ENCODE measurements at places on chromosomes 4 and X.

DNA sequence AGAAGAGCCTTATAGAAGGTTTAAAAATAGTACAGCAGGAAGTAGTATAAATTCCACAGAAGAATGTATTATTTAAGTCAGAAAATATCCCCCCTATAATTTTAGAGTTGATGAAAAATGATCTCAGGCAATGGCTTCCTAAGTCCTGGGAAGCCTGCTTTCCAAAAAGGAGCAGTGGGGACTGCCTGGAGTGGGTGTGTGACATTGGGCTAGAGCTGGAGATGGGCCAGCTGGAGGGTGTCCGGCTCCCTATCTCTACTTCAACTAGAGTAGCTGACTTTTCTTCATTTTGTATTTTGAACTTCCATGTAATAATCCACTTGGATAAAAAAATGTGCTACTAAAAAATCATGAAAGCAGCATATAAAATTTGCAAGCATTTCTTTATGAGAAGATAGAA is 253.9 kb downstream of the ANK2 start:
- no peaks in the 10 kb centered on the region for H3K27me3 ChIP-seq
- no peak overlapping the region for H3K27ac ChIP-seq
- H3K36me3 ChIP-seq: no peaks in the 10 kb centered on the region
- H3K4me3 ChIP-seq: no peak overlapping the region
- peak; percentile 59 for DNase-seq

DNA sequence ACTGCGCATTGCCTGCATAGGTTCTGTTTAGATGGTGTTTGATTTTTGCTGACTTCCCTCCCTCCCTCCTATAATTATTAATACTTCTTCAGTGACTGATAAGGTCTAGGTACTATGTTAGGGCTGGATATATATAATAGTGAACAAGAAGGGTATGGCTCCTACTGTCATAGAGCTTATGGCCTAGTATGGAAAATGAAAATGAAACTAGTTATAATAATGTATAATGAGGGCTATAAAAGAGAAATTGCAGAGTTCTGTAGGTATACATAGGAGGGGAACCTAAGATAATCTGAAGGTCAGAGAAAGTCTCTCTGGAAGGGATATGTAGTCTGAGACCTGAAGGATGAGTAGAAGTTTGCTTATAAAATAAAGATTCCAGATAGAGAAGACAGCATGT is 102.1 kb downstream of the DCK start:
- no peak for DNase-seq
- no peak overlapping the region for H3K4me3 ChIP-seq
- no peaks in the 10 kb centered on the region for H3K27me3 ChIP-seq
- no peaks in the 10 kb centered on the region for H3K36me3 ChIP-seq
- H3K27ac ChIP-seq: no peak overlapping the region
- no peaks in the 10 kb centered on the region for H3K4me1 ChIP-seq

DNA sequence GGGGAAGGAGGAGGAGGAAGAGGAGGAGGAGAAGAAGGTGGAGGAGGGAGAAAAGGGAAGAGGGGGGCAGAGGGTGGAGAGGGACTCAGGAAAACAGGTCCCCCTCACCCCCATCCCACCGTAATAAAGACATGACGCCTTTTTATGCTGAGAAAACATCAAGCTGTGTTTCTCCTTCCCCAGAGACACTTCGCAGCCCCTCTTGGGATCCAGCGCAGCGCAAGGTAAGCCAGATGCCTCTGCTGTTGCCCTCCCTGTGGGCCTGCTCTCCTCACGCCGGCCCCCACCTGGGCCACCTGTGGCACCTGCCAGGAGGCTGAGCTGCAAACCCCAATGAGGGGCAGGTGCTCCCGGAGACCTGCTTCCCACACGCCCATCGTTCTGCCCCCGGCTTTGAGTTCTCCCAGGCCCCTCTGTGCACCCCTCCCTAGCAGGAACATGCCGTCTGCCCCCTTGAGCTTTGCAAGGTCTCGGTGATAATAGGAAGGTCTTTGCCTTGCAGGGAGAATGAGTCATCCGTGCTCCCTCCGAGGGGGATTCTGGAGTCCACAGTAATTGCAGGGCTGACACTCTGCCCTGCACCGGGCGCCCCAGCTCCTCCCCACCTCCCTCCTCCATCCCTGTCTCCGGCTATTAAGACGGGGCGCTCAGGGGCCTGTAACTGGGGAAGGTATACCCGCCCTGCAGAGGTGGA is 45.3 kb upstream of the SHOX start:
- H3K27ac ChIP-seq: no peak overlapping the region
- H3K4me3 ChIP-seq: no peak overlapping the region
- no peaks in the 10 kb centered on the region for H3K27me3 ChIP-seq
- H3K36me3 ChIP-seq: no peaks in the 10 kb centered on the region
- H3K4me1 ChIP-seq: no peaks in the 10 kb centered on the region
- no peak for DNase-seq

DNA sequence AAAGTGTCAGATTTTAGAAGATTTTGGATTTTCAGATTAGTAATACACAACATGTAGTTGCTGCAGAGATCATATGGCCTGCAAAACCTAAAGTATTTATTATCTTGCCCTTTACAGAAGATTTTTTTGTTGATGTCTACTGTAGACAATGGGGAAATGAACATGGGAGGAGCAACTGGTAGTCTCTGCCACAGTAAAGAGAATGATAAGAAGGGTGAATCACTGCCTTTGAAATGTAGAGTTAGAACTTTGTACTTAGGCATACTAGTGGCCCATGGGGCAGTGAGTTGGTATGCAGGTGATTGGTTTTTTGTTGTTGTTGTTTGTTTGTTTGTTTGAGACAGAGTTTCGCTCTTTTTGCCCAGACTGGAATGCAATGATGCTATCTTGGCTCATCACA is 50.1 kb downstream of the GAB1 start:
- peaks cover 63% of the 10 kb centered on the region for H3K4me1 ChIP-seq
- H3K36me3 ChIP-seq: no peaks in the 10 kb centered on the region
- DNase-seq: no peak
- H3K27me3 ChIP-seq: no peaks in the 10 kb centered on the region
- no peak overlapping the region for H3K4me3 ChIP-seq

GRCh38 chr4:70700712-70701111 is 12.4 kb downstream of the UTP3 start:
- H3K27ac ChIP-seq: no peak overlapping the region
- DNase-seq: no peak
- no peaks in the 10 kb centered on the region for H3K27me3 ChIP-seq
- H3K36me3 ChIP-seq: no peaks in the 10 kb centered on the region
- no peak overlapping the region for H3K4me3 ChIP-seq

- H3K27ac ChIP-seq: peak overlapping the region; percentile 70
- no peak overlapping the region for H3K4me3 ChIP-seq
- no peaks in the 10 kb centered on the region for H3K27me3 ChIP-seq
- peaks cover 7% of the 10 kb centered on the region for H3K4me1 ChIP-seq
- H3K36me3 ChIP-seq: no peaks in the 10 kb centered on the region
Observed at GRCh38 chr4:104751468-104751867, 256.8 kb upstream of the CXXC4 start.

DNA sequence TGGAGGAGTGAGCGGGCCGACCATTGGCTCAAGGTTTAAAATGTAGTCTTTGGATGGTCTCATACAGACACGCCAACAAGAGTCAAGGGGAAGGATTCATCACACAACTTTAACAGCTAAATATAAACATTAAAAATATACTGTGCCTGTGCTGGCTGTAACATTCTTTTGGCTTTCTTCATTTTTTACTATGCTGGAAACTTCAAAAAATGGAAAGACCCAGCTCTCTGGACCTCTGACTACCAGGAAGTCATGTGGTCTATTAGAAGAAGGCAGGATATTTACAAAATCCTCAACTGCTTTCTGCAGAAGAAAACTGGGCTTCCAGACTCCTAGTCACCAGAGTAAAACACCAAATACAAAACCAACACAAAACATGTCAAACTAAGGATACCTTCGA is 49.8 kb upstream of the KLF3 start:
- H3K4me3 ChIP-seq: no peak overlapping the region
- H3K36me3 ChIP-seq: no peaks in the 10 kb centered on the region
- H3K27ac ChIP-seq: no peak overlapping the region
- no peaks in the 10 kb centered on the region for H3K27me3 ChIP-seq

DNA sequence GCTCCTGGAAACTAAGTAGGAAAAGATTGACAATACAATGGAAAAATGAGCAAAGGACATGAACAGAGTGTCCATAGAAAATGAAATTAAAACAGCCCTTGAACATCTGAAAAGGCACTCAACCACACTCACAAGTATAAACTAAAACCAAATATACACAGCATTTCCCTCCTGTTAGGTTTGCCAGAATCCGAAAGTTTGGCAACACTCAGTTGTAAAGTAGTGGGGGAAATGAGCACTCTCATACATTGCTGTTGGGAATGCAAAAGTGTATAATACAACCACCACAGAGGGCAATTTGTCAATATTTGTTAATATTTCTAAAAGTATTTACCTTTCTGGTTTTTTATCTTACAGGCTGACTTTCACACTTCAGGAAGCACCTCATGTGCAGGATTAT is 84.2 kb upstream of the TMEM164 start:
- DNase-seq: no peak
- H3K27ac ChIP-seq: no peak overlapping the region
- no peaks in the 10 kb centered on the region for H3K27me3 ChIP-seq
- H3K4me3 ChIP-seq: no peak overlapping the region

DNA sequence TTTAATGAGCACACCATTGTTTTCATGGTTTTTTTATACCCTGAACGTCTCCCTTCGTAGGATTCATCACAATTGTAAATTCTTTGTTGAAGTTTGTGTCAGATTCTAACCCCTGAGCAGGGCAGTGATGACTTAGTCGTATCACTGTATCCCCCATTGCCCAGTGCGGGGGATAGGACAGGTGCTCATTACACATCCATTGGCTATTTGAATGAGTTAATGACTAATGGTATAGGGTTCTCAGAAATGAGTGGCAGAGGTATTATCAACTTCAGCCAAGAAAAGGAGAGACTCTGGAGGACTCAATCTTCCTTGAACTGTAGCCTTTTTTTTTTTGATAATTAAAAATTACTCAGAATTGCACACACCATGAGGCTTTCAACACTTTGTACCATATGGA is 64.6 kb downstream of the SYNPO2 start:
- no peaks in the 10 kb centered on the region for H3K27me3 ChIP-seq
- H3K27ac ChIP-seq: no peak overlapping the region
- H3K36me3 ChIP-seq: no peaks in the 10 kb centered on the region

- no peak overlapping the region for H3K4me3 ChIP-seq
- H3K27me3 ChIP-seq: no peaks in the 10 kb centered on the region
- no peak overlapping the region for H3K27ac ChIP-seq
- H3K4me1 ChIP-seq: no peaks in the 10 kb centered on the region
Observed at GRCh38 chrX:72554448-72555140, 18.0 kb downstream of the HDAC8 start.

DNA sequence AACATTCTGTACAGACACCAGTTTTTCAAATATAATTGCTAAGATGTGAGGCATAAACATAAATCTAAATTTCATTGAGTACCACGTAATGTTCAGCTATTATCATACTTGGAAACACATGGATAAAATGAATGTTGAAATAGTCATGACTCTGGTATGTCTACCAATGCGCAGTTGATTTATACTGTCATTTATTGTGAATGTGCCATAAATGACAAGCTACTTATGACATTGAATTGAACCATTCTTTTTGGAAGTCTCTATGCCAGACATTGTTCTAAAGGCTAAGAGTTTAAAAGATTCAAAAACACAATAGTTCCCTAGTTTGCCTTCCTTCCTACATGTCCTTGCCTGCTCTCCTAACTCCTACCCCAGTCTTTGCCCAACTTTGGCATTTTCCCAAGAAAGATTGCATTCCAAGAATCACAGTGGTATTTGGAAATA is 96.6 kb upstream of the DMD start:
- no peak overlapping the region for H3K4me3 ChIP-seq
- H3K27ac ChIP-seq: no peak overlapping the region
- no peaks in the 10 kb centered on the region for H3K36me3 ChIP-seq

DNA sequence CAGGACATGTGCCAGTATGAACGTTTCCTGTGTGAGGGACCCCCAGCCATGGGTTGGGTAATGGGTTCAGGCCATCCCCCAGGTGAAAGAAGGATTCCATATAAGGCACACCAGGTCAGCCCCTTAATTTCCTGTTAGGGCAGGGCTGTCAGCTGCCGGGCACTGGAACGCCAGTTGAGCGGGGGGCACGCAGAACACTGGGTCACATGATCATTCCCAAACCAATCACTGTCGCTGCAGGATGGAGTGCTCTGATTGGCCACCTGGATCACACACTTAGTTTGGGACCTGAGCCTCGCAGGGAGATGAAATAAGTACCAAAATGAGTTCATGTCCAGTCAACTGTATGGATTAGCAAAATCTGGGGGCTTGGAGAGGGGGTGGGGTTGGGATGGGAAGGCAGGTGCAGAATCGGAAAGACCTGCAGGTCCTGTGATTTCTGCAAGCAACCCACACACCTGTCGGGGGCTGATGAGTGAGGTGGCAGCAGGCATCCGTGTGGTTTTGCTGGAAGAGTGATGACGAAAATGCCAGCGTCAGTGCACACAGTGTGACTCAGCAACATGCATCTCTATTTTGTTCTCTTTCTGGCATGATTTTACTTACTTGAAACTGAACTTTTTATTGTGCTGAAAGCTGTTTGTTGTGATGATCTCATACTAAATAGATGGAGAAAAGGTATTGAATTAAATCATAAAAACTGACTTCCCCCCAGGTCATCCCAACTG is 32.2 kb downstream of the RNF212 start:
- no peaks in the 10 kb centered on the region for H3K36me3 ChIP-seq
- no peak for DNase-seq
- no peak overlapping the region for H3K4me3 ChIP-seq
- H3K4me1 ChIP-seq: no peaks in the 10 kb centered on the region
- H3K27me3 ChIP-seq: peaks cover 21% of the 10 kb centered on the region

- no peaks in the 10 kb centered on the region for H3K36me3 ChIP-seq
- DNase-seq: no peak
- no peaks in the 10 kb centered on the region for H3K4me1 ChIP-seq
- no peak overlapping the region for H3K4me3 ChIP-seq
- no peak overlapping the region for H3K27ac ChIP-seq
Observed at GRCh38 chr4:164379694-164380093, 374.2 kb upstream of the SMIM31 start.

GRCh38 chr4:43411226-43411625 is 518.7 kb downstream of the GRXCR1 start:
- H3K27ac ChIP-seq: no peak overlapping the region
- H3K4me3 ChIP-seq: no peak overlapping the region
- no peaks in the 10 kb centered on the region for H3K4me1 ChIP-seq
- no peaks in the 10 kb centered on the region for H3K27me3 ChIP-seq

- peak; percentile 32 for DNase-seq
Observed at GRCh38 chr4:38948551-38948950, 80.9 kb downstream of the FAM114A1 start.

Data from heart left ventricle (tissue), 16 donors.